ENCODE measurements at places on chromosomes 6 and 20.
A peak's percentile ranks its signal among the peaks of the same experiment; 100 is the strongest.

- H3K36me3 ChIP-seq = no peaks in the 10 kb centered on the region
- no peaks in the 10 kb centered on the region for H3K27me3 ChIP-seq
- H3K4me1 ChIP-seq = no peaks in the 10 kb centered on the region
- no peak overlapping the region for H3K27ac ChIP-seq
Observed at GRCh38 chr6:90105506-90106170, 191.0 kb downstream of the BACH2 start.

DNA sequence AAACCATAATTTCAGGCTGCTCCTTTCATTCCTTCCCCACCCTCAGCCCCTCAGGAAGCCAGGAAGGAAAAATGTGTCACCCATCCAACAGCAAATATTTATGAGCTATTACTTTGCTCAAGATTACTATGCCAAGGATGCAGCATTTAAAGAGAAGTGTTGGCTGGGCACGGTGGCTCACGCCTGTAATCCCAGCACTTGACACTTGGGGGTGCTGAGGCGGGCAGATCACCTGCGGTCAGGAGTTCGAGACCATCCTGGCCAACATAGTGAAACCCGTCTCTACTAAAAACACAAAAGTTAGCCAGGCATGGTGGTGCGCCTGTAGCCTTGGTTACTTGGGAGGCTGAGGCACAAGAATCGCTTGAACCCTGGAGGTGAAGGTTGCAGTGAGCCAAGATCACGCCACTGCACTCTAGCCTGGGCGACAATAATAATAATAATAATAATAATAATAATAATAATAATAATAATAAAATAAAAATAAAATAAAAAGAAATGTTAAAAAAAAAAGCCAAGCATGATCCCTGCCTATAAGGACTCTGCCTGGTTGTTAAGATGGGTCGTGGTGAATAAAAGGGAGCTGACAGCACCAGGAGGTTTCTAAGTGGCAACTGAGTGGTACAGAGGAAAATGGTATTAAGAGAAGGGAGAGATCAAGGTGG, 20.5 kb upstream of the TIAM2 start:
- no peak overlapping the region for H3K4me3 ChIP-seq
- H3K4me1 ChIP-seq = no peaks in the 10 kb centered on the region
- no peaks in the 10 kb centered on the region for H3K36me3 ChIP-seq
- H3K27ac ChIP-seq = no peak overlapping the region
- no peaks in the 10 kb centered on the region for H3K27me3 ChIP-seq
- DNase-seq = peak; percentile 63

DNA sequence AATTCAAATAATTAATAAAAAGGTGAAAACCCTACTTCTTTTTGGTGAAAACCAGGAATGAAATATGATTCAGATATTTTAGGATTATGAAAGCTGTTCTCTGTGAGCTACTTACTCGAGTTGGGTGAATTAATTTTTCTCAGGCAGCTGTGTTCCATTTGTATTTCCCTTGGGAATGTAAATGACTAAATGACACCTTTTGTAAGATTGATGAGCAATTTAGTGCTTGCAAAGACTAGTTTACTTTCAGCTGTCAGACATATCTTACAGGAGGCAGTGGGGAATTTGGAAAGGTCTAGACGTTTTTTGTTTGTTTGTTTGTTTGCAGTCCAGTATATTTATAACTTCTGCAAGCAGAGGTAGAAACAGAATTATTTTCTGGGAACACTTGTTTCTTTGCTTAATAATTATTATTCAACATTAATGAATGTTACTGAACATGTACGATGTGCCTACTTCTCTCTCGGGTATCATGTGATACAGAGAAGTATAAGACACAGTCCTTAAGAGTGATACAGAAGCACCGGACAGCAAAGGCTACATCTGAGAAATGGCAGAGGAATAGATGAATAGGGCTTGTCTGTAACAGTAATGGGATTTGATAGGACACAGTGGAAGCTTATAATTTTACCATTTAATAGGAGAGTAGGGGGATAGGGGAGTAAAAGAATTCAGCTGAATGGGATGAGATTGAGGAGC, 91.3 kb downstream of the AKAP7 start:
- no peak overlapping the region for H3K4me3 ChIP-seq
- H3K36me3 ChIP-seq = peaks cover 5% of the 10 kb centered on the region
- no peak for DNase-seq
- H3K27me3 ChIP-seq = no peaks in the 10 kb centered on the region

GRCh38 chr6:45677381-45678284, 299.9 kb upstream of the SUPT3H start:
- peaks cover 6% of the 10 kb centered on the region for H3K36me3 ChIP-seq
- no peak for DNase-seq
- no peak overlapping the region for H3K4me3 ChIP-seq
- H3K27ac ChIP-seq = no peak overlapping the region
- H3K27me3 ChIP-seq = peaks cover 12% of the 10 kb centered on the region

GRCh38 chr6:129895692-129896091, 34.6 kb upstream of the TMEM244 start:
- DNase-seq = no peak
- H3K4me1 ChIP-seq = no peaks in the 10 kb centered on the region
- no peaks in the 10 kb centered on the region for H3K36me3 ChIP-seq
- no peaks in the 10 kb centered on the region for H3K27me3 ChIP-seq

Measured in WTC11 (cell line).